ENCODE measurements at places on chromosomes 5 and 9.

DNA sequence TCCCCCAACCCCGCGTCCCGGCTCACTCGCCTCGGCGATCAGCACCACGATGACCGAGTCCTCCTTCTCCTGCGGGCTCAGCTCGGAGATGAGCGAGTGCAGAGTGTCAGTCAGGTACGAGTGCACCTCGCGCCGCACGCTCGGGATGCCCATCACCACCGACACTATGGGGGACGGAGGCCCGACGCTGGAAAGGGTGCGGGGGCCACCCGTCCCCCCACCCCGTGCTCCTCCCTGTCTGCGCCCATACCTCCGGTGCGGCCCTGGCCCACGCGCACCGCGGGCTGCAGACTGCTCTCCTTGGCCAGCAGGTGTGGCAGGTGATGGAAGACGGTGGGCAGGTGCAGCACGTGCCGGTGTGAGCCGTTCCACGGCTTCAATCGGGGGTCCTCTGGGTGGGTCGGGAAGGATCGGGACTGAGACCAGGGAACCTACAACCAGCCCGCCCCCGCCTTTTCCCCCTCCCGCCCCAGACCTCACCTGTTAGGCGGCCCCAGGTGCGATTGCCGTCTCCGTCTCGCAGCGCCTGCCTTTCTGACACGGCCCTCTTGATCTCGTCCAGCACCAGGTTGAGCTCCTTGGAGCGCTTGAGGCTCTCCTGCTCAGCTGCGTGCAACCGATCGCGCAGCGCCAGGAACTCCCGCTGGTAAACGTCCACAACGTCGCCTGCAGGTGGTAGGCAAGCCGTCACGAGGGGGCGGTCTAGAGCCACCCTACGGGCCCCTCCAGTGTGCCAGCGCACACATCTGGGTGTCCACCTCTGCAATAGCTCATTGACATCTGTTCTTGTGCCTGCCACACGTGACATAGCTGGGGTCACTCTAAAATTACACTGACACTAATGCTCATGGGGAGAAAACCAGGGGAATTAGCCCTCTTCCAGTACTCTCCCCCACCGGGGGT lies 5.1 kb downstream of the MGAT4B start:
- DNase-seq = peak; percentile 58

DNA sequence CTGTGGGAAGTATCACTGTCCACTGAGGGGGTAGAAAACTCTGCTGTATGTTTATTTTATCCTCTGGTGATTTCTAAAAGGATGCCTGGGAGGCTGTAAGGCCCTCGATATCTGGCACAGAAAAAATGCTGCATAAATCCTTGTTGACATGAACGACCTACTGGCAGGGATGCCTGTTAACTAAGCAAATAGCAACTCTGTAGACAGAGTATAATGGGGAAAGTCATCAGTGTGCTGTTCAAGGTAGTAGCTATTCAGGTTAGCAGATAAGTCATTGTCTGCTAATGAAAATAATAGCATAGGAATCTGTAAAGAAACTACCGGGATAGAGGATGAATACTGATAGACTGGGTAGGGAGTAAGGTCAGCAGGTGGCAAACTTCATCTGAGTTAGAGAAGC lies 194.8 kb downstream of the TARS1 start:
- DNase-seq = no peak

- no peak for DNase-seq
These were observed 18.3 kb downstream of the PARP8 start for GRCh38 chr5:50684721-50685120.

DNA sequence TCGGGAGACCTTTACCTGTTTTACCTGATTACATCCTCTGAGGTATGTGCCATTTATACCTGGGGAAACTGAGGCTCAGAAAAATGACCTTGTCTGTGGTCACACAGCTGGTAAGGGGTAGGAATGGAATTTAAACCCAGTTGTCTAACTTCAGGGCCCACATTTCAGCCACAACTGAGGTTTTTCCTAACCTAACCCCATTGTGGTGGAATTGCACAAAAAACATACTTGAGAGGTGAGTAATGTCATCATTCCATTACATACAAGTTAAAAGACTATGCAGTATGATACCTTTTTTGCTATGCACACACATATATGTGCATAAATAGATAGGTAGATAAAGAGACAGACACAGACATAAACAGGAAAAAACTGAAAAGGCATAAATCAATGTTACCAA lies 14.1 kb downstream of the FGF1 start:
- no peak for DNase-seq

GRCh38 chr5:175718401-175719108 lies 60.7 kb downstream of the HRH2 start:
- peak; percentile 29 for DNase-seq

- DNase-seq = no peak
These were observed 90.5 kb upstream of the TTC23L start for GRCh38 chr5:34748431-34748830.

- no peak for DNase-seq
These were observed 23.4 kb downstream of the CDK20 start for GRCh38 chr9:87950765-87951488.

- no peak for DNase-seq
These were observed 39.8 kb downstream of the STARD4 start for GRCh38 chr5:111472579-111472978.

DNA sequence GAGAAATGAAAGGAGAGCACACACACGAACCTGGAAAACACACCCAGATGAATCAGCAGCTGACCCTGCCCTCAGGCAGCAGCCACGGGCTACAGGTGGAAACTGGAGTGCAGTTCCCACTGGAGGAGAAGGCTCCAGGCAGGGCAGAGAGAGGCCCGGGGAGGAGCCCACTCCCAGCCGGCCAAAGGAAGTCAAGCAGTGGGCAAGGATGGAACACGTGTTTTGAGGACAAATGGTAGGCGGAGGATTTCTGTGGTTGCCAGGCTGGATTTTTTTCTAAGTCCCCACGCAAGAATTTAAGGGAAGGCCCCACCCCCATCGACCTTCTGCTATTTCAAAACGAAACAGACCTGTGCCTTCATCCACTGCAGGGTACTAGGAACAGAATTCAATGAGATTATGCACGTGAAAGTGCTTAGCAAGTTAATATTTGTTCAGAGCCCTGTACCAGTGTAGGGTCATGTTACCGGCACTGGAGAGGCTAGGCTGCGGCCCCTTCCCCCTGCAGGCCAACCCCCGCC lies 6.8 kb downstream of the EPB41L4B start:
- no peak for DNase-seq

DNA sequence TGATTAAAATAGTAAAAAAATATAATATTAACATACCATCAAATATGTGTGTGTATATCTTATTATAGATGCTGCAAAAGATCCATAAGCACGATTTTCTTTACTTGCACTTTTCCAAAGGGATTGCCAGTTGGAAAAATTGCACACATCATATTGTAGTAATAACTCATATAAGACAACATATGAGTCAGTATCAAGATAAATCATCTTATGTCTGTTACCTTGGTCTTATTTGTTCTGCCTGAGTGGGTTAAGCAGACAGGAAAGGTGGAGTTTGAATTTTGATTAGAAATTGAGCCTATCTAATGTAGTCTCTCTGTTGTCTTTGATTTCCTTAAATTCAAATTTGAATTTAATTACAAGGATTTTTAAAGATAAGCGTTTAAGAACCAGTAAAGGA lies 24.6 kb downstream of the LYSMD3 start:
- no peak for DNase-seq

DNA sequence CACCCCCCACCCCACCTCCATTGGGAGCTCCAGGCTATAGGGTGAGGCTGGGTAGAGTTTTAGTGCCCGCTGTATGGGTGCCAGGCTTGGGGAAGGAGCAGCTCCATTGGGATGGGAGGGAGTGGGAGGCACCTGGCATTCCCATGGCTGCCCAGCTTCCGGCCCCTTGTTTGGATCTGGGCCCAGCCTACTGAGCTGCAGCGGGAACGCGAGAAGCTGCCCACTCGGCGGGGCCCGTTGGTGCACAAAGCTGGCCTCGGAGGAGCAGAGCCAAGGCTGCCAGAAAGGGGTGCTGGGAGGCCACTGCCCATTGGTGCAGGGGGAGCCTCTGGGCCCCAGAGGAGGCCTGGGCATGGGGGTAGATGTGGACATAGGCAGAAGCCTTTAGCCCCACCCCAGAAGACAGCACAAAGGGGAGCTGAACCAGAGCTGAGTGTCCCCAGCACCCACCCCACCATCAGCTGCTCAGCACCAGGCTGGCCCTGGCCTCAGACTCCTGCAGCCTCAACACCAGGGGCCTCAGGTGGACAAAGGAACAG lies 4.4 kb downstream of the LCN9 start:
- peak; percentile 43 for DNase-seq

DNA sequence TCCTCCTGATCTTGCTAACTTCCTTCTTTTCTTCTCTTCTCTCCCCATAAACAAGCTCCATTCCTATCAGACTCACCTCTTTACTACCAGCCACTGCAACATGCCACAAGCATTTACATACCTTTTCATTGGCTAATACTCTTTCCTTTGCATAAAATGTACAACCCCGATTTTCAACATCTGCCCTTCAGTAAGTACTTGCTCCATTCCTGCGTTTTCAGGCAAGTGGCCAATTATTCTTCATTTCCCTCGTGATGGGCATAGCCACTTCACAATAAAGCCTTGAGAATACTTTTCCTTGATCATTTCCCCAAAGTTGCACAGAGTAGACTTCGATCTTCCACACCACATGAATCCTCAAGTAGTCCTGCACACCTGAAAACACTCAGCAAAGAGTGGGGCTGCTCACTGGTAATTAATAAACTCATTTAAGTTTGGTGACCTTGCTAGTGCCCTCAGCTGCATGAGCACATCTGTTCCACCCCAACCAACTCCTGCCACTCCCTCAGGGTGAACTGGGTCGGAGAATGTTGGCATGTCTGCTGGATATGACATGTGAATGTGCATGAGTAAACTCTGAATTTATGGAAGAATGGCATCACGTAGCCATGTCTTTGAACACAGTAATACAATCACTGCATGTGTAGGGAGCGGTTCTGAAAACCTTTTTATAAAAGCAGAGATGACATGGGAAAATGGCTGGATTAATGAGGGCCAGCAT lies 535.8 kb downstream of the SEMA5A start:
- no peak for DNase-seq

- no peak for DNase-seq
These were observed 445.7 kb upstream of the CLINT1 start for GRCh38 chr5:158304607-158305006.

GRCh38 chr5:65133477-65134110 lies 348.1 kb downstream of the ADAMTS6 start:
- DNase-seq = peak; percentile 67

GRCh38 chr5:143569722-143570567 lies 166.5 kb upstream of the NR3C1 start:
- DNase-seq = no peak

- peak; percentile 19 for DNase-seq
These were observed 126.4 kb upstream of the SLC12A2 start for GRCh38 chr5:127957183-127957582.
